Renal cortex interstitium (tissue), 15 donors: ENCODE measurements at places on chromosomes 16 and 17. TPM values are rescaled to one million over a fixed set of nuclear protein-coding genes. Genes with fewer than 3 reads are reported as not detected.

DNA sequence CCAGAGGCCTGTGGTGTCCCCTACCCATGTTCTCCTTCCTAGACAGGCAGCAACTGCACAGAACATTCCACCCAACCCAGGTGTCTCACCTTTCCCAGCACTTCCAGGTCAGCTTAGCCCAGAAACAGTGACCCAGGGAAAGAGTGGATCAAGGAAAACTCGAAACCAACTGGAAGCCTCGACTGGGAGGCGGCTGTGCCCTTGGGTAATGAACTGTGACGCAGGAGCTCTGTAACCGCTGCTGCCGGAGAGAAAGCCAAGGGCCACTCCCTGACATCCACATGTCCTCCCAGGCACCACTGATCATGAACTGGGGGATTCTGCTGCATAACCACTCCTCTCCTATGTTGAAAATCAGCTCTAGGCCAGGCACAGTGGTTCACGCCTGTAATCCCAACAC lies 34.4 kb downstream of the WDR59 start:
- no peak for DNase-seq

- no peak for DNase-seq
Observed at GRCh38 chr17:31155208-31155810, 60.5 kb downstream of the NF1 start.

The ABCC6 gene
- polyA plus RNA-seq = 20.7 TPM

DNA sequence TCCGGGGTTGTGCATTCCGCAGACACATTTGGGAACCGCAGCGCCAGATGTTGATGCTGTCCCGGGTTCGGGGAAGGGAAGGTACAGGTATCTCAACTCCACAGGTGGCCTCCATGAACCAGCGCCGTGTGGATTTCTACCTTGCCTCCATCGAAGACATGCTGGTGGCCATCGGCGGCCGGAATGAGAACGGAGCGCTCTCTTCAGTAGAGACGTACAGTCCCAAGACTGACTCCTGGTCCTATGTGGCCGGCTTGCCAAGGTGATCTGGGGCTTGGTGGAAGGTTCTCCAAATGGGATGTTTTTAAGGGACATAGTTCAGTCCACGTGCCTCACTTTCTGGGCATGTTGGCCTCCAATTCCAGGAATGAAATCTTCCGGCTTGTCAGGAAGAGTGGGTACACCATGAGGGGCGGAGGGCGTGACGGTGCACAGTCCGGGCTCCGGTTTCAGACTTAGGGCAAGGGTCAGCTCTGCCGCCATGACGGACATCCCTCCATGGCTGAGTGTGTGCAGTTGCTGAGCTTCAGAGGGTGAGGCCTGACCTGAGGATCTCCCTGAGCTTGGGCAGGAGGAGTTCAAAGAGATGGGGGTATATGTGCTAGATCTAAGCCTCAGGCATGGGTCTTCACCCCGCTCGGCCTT lies 11.5 kb downstream of the KLHL36 start:
- no peak for DNase-seq

DNA sequence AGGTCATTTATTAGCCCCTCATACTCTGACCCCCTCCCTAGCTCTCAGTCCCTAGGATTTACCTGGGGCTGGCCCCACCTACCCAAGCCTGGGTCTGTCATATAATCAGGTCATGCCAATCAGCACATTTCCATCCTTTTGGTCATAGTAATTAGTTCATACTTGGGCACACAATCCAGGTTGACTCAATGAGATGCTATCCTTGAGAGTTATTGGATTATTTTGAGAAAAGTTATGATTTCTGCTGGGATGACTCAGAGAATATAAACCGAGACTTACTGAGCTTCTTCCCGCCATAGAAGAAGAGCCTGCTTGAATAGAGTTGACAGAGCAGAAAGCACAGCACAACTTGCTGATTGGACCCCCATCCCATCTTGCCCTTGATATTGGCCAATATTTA lies 331.5 kb downstream of the CBLN1 start:
- DNase-seq = no peak

- no peak for DNase-seq
Observed at GRCh38 chr16:81128726-81129524, 32.7 kb upstream of the GCSH start.

The SMIM36 gene
- polyA plus RNA-seq = 0.14 TPM

DNA sequence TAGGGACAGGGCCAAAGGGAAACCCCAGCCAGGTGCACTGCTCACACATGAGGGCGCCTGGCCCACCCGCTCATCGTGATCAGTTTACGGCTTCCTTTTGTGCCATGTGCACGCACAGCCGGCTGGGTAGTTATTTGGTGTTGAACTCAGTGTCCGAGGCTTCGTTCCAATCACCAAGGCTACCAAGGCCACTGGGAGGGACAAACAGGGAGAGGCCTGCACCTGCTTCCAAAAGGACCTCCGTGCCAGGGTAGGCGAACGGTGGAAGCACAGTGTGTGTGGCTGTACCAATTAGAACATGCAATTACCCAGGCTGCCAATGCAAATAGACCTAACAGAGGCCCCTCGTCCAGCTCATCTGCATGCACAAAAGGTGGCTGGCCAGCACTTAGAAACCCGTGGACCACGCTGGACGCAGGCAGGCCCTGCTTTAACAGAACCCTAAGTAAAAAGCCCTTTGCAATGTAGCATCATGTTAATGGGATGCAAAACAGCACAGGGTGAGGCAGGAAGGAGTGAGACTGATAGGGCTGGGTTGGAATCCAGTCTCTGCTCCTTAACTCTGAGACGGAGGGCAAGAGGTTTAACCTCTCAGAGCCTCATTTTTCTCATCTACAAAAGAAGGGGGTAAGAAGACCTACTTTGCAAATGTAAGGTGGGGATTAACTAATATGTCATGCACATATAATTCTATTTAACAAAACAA lies 204.0 kb downstream of the XYLT1 start:
- DNase-seq = no peak

The GSDMA gene
- 2.5 TPM for polyA plus RNA-seq

DNA sequence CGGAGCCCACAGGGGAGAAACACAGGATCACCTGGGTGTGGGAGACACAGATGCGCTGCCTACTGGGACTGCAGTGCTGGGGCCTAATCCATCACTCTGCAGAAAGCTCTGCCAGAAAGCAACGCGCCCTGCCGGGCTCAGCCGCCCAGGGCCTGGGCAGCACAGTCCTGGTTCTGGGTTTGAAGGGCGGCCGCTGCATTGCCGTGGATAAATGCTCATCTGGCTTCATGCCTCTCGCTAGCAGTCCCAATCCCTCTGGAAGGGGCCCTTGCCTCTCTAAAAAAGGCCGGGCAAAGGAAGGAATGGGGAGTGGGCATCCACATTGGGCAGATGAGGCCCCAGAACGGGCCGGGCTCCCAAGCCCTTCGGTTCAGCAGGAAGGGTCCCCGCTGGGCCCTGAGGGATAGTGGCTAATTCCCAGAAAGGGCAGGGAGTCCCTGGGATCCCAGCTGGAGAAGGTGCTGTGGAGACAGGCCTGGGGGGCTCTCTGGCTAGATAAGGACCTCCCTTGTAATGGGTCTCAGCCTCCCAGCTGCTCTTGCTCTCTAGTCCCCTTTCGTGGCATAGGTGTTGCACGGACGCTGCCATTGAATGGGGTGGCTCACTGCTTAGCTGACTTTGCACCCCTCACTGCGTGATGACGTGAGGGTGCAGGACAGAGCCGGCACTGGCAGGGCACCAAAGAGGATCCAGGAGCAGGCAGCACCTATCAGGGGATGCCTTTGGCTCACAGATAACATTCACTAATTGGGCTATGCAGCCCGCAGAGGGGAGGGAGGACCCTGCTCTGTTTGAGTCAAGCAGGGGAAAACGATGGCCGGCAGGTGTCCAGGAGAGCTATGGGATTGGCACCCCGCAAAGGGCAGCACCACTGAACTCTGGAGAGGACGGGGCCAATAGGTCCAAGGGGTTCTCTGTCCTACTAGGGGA lies 88.6 kb downstream of the PGS1 start:
- no peak for DNase-seq

GRCh38 chr16:22903716-22904115 lies 89.8 kb downstream of the HS3ST2 start:
- no peak for DNase-seq

DNA sequence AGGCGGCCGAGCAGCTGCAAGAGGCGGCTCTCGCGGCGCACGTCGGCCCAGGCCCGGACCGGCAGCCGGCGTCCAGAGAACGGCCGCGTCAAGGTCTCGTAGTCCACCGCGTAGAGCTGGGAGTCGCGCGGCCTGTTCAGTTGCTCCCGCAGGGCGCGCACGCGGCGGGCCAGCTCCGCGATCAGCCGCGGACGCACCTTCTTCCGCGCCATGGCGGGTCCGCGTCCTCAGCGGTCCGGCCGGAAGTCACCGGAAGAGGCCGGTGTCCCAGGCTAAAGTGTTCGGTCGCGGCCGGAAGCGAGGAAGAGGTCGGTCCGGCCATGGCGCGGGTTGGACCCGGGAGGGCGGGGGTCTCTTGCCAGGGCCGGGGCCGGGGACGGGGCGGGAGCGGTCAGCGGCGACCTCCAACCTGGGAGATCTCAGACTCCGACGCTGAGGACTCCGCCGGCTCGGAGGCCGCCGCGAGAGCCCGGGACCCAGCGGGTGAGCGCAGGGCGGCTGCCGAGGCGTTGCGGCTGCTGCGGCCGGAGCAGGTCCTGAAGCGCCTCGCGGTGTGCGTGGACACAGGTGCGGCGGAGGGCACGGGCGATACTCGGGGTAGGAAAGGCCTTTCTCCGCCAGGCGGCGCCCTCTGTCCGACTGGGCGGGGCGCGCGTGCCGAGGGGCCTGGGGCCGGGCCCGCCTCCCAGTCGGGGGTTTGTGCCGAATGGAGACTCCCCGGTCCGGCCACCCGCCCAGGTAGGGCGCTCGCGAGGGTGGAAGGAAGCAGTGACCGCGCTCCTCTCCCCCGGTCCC lies at the start of gene MRPS34:
MRPS34 (minus strand) TSS at position 227 of the 795 bp plus-strand sequence; CDS start at position 212, 15 bp downstream.
- DNase-seq = peak; percentile 85

- no peak for DNase-seq
Observed at GRCh38 chr17:50268743-50269275, 5.5 kb upstream of the TMEM92 start.

DNA sequence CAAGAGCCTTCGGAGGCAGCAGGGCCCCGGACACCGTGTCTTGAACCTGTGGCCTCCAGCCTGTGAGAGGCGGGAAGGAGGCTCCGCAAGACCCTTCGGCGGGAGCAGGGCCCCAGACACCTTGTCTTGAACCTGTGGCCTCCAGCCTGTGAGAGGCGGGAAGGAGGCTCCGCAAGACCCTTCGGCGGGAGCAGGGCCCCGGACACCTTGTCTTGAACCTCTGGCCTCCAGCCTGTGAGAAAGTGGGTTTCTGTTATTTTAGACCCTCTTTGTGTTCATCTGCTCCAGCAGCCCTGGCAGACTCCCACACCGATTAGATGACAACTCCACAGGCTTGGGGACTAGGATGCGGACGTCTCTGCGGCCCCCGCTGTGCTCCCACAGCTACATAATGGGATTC lies 30.0 kb downstream of the FBXO31 start:
- DNase-seq = no peak

- peak; percentile 69 for DNase-seq
Observed at GRCh38 chr17:33277436-33278100, 15.5 kb downstream of the ASIC2 start.

The CDH3 gene
- 60.3 TPM for polyA plus RNA-seq

- DNase-seq = no peak
Observed at GRCh38 chr16:54930005-54930868, at the start of gene IRX5. IRX5 (plus strand) TSS chr16:54930865; CDS start chr16:54931199, 334 bp downstream.

The CD300LF gene
- polyA plus RNA-seq = 0.28 TPM

The SYNGR3 gene
- polyA plus RNA-seq = 1.6 TPM

DNA sequence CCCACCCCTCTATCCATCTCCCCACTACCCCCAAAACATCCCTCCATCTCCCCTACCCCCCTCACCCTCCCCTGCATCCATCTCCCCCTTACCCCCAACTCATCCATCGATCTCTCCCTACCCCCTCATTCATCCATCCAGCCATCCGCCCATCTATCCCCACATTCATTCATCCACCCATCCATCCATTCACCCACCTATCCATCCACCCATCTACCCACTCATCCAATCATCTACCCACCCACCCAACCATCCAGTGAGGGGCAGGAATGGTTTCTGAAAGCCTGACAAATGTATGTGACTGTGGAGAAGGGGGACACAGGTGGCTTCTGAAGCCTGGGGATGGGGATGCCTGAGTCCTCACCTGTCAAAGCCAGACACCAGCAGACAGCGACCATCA lies 8.8 kb upstream of the PAM16 start:
- no peak for DNase-seq

DNA sequence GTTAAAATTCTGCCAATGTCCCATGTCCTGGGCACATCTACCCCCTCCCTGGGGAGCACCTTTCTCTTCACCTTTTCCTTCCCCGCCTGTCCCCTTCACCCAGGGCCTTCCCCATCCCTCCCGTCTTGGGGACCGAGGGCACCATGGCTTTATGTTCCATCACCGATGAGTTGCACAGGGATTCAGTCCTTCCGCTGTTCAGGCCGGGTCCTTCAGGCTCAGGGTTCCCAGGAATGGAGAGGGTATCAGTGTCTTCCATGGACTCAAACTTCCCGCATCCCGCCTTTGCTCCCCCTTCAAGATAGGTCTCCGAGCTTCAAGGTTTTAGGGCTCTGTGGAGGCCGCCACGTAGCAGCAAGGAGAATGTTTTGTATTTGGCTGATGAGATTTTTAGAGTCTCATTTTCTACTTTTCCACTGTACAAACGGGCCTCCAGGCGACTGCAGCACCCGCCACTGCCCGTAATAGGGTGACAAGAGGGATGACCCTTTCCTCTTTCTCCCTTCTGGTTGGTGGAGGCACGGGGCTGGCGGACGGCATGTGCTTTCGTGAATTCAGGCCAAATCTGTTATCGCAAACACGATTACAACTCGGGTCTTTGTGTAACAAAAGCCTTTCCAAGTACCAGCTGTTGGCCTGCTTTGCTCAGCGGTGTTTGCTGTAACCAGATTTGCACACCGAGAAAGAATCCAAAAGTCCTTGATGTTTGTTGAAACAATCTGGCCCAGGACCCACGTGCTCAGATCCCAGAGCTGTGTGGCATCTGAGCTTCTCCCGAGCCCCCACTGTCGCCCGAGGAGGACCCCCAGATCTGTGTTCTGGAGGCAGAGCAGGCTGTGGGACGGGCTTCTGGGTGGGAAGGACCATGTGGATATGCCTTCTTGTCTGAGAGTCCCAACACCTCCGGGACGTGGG lies 236.3 kb downstream of the SEC14L1 start:
- DNase-seq = no peak

DNA sequence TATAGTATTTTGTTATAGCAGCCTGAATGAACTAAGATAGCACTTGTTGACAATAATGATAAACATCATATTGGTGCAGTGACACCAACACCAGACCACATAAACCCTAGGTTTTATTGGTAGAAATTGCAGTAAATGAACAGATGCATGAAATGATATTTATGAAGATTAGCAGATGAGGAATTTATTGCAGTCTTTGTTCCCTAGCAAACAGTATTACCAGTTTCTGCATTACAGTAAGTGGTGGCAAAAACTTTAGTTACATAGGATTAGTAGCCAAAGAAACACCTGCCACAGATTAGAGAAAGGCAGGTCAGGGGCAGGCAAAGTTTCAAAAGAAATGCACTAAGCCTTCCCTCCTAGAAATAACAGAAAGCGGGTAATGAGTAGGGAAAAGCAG lies 17.7 kb upstream of the TANC2 start:
- DNase-seq = no peak

DNA sequence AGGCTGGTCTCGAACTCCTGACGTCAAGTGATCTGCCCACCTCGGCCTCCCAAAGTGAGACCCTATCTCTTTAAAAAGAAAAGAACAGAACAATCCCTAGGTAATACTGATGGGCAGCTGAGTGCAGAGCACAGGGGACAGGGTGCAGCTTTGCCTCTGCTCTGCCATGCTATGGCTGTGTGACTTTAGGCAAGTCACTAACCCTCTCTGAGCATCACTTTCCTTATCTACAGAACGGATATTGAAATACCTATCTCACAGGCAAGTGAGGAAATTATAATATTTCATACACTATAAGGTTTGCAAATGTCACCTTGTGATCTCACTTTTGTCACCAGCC lies 4.1 kb downstream of the CASKIN2 start:
- DNase-seq = no peak

The RASL10B gene
- 11.7 TPM for polyA plus RNA-seq
